ENCODE measurements at places on chromosomes 2 and 18.

- DNase-seq = no peak
These were observed 16.5 kb downstream of the TWIST2 start for GRCh38 chr2:238864207-238865014.

- DNase-seq = no peak
These were observed 81.6 kb upstream of the LAPTM4A start for GRCh38 chr2:20132990-20133535.

DNA sequence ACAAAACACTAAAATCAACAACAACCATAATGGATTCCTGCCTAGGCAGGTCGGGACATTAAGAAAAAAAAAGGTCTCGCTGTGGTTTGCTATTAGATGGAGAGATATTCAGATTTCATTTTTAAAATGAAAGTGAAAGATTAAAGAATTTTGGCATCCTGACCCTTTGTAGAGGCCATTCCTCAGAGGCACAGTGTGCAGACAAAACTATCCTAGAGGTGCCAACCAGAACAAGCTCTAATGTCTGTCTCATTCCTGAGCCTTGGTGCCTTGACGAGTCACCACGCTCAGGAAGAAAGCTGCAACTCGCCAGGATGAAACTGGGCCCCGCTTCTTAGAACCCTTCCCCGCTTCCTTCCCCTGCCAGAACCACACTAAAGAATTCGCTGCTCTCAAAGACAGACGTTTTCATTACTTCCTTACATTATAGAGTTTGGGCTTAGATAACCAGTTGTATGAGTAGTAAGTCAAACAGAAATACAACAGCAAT lies 156.0 kb downstream of the TGIF1 start:
- DNase-seq = no peak

DNA sequence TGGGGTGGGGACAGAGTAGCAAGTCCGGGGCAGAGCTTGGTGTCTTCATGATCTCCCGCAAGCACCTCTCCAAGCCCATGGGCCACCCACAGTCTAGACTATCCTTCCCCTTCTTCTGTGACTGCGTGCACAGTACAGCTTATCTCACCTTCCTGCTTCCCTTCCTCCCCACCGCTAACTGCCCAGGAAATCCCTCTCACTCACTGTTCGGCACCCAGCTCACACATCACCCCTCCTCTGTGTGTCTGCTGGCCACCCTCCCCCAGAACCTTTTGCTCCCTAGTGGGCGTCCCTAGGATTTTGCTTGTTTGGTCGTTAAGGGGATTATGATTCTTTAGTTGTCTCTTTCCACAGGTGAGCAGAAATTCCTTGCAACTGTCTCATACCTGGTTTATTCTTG lies 31.5 kb upstream of the SMAD7 start:
- DNase-seq = no peak

DNA sequence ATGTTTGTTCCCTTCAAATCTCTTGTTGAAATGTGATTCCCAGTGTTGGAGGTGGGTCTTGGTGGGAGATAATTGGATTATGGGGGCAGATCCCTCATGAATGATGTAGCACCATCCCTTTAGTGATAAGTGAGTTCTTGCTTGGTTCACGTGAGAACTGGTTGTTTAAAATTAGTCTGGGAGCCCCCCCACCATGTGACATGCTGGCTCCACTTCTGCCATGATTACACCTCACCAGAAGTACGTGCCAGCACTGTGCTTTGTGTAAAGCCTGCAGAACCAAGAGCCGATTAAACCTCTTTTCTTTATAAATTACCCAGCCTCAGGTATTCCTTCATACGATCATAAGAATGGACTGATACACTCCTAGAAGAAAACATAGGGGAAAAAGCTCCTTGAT lies 10.1 kb downstream of the ABI2 start:
- no peak for DNase-seq

GRCh38 chr18:3471141-3471648 lies 21.2 kb downstream of the TGIF1 start:
- DNase-seq = no peak

DNA sequence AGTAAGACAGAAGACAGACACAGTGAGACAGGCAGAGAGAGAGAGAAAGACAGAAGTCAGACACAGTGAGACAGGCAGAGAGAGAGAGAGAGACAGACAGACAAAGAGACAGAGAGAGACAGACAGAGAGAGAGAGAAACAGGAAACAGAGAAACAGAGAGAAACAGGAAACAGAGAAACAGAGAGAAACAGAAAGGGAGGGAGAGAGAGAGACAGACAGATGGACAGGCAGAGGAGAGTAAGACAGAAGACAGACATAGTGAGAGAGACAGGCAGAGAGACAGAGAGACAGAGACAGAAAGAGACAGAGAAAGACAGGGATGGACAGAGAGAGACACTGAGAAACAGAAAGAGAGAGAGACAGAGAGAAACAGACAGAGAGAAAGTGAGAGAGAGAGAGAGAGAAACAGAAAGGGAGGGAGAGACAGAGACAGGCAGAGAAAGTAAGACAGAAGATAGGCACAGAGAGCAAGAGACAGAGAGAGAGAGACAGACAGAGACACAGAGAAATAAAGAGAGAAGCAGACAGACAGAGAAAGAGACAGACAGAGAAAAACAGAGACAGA lies 109.3 kb upstream of the ANKRD30BL start:
- DNase-seq = no peak

GRCh38 chr2:19675856-19676460 lies 225.8 kb downstream of the TTC32 start:
- DNase-seq = no peak

DNA sequence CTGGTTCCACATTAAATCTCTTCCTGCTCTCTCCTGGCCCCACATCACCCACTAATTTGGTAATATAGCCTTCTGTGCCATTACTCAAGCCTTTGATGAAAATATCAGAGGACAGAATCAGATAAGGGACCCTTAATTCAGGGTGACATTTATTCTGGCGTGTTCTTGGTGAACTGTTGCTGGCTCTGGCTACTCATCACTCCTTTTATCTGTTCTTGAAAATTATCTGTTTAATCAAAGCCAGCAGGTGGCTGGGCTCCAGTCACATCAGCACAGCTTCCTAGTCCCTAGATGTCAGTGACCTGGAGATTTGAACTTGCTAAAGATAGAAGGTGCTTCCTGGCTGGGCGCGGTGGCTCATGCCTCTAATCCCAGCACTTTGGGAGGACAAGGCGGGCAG lies 26.9 kb upstream of the SLC35F6 start:
- DNase-seq = no peak

DNA sequence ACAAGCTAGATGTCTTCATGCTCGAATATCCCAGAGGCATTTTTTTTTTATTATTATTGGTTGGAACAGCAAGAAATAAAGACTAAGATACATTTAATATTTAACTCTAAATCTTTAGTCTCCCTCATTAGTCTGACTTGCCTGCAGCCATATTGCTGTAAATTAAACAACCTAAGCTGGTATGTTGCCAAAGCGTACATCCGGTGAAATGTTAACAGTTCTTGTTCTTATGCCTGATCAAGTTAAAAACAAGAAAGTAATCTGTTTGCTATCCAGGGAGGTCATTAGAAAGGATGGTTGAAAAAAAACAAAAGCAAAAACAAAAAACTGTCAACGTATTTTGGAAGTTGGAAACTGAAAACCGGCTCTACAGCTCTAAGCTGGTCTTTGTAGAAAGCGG lies 125.9 kb upstream of the NABP1 start:
- no peak for DNase-seq

DNA sequence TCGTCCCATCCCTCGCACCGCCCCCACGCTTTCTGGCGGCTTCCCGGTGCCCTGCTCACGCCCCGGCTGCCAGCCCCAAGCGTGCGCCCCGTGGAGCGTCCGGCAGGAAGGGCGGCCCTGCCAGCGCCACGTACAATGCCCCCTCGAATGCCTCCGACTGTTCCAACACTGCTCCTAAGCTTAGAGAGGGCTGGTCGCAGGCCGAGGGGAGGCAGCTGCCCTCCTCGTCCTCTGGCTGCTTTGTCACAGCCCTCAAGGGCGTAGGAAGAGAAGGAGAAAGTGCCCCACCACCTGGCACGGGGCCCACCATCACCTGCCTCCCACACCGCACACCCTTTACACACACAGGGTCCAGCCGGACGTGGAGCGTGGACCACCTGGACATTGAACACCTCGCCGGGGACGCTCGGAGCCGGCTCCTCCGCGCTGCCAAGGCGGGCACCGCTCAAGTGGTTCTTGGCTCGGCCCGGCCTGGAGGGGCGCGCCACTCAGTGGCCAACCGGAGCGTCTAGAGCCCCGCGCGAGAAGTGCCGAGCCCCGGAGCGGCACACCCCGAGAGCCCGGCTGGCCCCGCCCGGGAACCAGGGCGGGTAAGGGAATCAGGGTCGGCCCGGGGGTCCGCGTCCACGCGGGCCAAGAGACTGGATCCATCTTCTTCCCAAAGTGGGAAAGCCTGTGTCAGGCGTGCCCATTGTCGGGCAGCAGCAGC lies 830 bp downstream of the DNER start:
- DNase-seq = no peak

- no peak for DNase-seq
These were observed 21.0 kb downstream of the SEMA4F start for GRCh38 chr2:74675090-74675489.

DNA sequence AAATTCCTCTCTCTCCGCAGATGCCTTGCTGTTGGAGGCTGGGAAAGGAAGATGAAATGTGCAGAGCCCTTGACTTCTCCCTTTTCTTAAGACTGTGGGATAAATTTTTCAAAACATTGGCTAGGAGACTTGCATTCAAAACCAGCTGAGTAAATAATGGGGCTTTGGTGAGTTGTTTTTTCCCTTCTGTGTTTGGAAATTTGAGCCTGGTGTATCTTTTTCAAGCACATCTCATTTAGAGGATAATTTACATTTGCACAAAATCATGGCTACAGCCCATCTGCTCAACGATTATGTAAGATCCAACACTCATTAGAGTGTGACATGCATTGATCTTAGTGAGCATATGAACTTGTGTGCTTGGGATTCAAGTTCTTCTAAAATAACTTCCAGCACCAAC lies 112.1 kb upstream of the ATP8B1 start:
- peak; percentile 90 for DNase-seq

DNA sequence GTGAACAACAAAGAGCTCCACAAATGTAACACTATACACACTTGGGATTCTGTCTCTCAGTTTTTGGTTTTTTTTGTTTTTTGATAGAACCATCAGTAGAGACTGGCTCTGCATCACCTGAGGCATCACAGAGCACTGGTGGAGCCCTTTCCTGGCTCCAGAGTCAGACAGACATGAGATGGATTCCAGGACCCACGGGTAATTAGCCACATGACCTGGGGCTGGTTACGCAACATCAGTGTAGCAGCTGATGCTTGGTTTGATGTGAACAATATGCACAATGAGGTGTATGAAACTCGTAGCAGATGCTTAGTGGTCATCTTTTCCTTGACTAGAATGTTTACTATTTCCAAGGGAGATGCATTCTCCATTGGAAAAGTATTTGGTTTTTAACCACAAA lies 40.7 kb downstream of the CMPK2 start:
- DNase-seq = no peak

GRCh38 chr18:3595369-3596273 lies 145.6 kb downstream of the TGIF1 start:
- DNase-seq = no peak

GRCh38 chr2:75182606-75183005 lies 16.7 kb downstream of the TACR1 start:
- no peak for DNase-seq

DNA sequence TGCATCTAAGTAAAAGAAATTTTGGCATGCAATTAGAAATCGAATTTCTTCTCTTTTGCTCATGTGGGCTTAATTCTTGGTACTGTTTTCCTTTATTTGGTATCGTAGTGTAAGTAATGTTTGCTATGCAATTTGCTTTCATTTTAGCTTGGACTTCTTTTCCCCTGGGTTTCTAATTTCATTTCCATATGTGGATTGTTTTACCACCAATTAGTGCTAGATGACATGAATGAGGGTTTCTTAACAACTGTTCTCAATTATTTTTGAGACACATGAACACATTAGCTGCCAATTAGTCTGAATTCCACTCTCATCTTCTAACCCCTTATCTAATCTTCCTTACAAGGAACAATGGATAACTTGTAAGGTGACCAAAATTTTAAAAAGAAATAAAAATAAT lies 1047.2 kb upstream of the PIK3C3 start:
- peak; percentile 9 for DNase-seq
